Urinary bladder (tissue), 4 donors: ENCODE measurements at places on chromosomes 4 and X. TPM values are rescaled to one million over a fixed set of nuclear protein-coding genes. Genes with fewer than 3 reads are reported as not detected.

Gene NDP
- 0.62 TPM for polyA plus RNA-seq

Gene CT83
- not detected for polyA plus RNA-seq

DNA sequence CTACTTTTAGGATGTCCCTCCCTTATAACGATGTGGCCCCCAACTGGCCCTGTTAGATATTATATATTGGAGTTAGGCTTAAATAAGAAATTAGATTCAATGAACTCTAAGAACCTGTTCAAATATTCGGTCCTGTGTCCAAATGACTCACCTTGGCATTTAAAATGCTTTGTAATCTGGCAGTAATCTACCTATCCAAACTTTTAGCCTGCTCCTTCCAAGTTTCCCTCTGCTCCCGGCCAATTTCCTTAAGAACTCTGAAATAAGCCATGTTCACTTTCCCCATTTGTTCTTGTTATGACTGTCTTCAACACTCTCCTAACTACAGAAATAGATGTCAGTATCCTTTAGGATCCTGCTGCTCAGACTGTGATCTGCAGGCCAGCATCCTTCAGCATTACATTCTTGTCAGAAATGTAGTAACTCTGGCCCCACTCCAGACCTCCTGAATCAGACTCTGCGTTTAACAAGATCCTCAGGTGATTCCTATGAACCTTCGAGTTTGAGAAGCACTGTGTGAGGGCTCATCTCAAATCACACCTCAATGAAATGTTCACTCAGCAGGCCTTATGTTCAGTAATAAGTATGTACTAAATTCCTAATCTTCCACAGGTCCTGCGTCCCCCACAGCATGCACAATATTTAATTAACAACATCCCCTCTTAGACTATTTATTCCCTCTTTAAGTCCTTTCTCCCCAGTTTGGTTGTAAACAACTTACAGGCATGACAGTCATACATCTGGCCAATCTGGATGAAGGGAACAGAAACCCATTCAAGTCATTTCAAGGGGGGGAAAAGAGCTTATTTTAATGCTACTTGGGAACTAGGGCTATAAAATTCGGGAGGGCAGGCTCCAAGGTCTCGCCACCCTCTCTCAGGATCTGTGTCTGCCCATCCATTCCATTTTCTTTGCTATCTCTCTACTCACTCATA is 3.0 kb downstream of the ATP8A1 start:
- DNase-seq = no peak

- DNase-seq = no peak
Observed at GRCh38 chr4:84814094-84814750, 152.3 kb downstream of the WDFY3 start.
